ENCODE measurements at places on chromosomes 3 and 15.
A peak's percentile ranks its signal among the peaks of the same experiment; 100 is the strongest.

DNA sequence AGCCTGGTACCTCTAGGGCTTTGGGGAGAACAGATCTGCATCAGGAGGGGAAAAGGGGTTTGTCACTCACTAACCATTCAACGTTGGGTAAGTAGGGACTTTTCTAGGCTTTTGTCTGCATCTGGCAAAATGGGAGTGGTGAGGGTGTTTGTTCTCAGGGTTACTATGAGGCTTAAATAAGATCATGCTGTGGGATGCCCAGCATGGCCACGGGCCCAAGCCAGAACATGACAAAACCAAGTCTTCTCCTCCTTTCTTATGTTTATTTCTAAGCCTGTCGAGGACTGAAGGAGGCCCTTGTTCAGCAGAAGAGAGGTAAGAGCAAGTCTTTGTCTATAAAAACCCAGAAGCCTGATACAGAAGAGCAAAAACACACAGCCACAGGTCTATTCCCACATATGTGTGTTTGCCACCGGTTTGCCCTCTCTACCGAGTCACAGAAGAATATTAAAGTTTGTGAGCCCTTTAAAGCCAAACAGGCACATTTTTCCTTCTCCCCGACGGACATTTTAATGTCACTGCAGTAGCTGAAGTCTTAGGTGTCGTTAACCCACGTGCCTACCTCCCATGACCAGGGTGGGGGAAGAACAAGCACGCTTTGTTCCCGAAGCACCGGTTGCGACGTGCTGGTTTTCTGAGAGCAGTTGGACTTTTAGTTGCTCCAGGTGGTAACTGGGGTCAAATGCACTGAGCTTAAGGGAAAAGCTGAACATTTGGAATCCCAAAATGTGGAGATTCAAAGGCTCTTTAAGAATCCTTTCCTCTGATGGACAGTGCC, 72.1 kb downstream of the NOX5 start:
- no peak for DNase-seq

DNA sequence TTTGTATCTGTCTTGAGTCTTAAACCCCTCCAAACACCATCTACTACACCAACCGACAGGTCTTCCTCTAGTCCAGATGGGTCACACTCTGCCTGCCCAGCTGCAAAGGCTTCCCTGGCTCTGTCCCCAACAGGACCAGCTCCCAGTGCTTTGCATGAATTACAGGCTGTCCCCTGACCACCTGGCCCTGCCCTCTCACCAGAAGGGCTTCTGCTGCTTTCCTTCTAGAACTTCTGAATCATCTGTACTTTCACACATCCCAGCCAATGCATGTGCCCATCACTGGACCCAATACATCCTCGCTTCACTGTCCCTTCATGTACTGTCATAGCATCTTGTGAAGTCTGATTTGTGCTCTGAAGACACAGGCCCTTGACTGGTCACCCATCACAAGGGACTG, 53.6 kb downstream of the HOMER2 start:
- DNase-seq, result no peak

DNA sequence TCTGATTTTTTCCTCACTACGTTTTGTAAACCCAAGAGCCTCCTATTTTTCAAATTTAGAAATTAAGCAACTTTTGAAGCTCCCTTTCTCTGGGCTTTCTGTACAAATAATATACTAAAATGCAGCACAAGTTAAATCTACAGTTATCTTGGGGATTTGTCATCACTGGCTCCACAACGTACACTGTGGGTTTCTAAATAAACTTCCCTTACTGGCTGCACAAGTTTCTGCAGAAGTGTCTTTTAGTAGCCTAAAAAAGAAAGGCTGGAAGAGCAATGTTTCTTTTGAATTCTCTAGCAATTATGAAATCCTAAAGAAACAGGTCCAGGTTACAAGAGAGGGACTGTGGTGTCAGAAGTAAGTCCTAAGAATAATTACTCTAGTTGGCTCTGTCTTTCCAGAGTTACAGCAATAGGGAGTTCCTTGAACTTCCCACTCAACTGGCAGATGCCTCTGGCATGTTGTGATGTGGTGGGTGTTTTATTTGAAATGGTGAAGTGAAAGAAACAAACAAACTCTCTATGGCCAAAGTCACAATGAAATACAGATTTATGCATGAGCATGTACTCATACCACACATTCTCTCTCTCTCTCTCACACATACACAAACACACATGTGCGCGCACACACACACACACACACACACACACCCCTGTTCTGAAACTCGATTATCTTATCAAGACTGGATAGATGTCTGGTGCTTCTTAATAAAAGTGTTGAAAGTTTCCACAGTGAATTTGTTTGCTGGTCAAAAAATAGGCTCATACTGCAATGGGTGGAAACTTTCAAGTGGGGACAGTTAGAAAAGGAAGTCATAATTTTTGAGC, 198.2 kb downstream of the SSR3 start:
- no peak for DNase-seq

DNA sequence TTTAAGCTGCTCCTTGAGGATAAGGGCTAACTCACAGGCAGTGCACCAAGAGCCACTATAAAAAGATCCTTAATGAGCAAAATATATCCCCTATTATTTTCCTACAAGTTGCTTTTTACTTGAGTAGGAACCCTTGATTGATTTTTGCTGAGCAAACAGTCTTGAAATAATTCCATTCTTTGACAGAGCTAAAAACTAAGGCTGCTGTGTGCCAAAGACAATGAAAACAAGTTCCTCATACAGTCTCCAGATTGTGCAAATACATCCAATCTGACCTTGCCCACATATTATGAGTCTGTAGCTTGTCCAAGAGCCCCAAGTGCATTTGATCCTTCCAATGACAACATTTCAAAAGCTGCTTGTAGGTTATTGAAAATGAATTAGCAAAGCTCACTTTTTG, 15.0 kb downstream of the PRKAR2A start:
- no peak for DNase-seq

DNA sequence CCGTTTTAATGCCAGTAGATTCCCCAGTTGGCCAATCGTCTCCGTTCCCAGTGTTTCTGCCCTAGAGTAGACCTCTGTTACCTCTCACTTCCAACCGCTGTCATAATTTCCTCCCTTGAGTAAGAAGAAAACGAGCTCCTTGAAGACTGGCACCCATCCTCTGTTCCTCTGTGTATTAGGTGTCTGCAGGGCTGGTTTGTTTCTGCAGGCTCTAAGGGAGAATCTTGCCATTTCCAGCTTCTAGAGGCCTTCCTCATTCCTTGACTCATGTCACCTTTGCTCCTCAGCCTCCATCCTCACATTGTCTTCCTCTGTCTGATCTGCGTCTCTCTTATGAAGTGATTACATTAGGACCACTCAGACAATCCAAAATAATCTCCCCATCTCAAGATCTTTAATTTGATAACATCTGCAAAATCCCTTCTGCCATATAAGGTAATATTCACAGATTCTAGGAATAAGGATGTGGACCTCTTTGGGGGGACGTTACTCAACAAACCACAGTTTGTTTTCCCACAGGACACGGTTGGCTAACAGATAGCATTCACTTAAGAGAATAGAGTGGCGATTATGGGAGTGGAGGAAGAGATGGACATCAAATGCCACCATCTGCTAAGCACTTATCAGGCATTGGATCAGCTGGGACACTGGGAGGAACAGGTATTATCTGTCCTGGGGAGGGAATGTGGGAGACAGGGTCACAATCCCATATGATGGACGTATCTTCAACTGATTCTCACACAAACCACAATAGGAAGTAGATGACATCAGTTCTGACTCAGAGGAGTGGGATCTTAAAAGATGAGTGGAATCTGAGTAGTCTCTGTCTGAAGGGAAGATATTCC, 17.1 kb downstream of the ARHGAP31 start:
- no peak for DNase-seq

GRCh38 chr3:102941786-102942185, 507.0 kb downstream of the ZPLD1 start:
- DNase-seq, result no peak

DNA sequence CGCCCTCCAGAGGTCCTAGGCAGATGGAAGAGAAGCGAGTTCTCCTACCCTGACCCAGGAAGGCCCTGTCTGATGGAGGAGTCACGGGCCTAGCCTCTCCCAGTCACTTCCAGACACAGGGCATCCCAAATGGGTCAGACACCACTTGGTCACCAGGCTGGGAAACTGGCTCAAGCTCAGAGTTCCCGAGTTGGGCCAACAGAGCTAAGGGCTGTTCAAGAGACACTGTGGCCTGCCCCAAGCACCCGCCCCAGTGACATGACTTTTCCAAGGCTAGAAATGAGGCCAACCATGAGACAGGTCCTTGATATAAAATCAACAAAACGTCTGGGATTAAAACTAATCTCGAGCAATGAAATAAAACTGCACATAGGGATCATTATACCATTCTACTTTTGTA, 113.8 kb downstream of the IQSEC1 start:
- DNase-seq, result no peak

DNA sequence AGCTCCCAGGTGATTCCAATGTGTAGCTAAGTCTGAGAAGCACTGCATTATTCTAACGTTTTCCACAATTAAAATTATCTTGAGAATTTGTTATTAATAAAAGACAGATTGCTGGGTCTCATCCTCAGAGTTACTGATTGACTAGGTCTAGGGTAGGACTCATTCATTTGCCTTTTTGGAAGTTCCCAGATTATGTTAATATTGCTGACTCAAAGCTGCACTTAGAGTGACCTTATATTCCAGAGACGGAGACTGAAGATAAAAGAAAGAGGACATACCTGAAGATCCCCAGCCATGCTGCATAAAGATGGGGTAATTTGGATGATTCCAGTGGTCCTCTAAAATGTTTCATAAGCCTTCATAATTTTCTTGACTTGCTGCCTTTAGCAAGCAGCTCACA, 81.8 kb downstream of the PLSCR2 start:
- no peak for DNase-seq

- DNase-seq, result no peak
Observed at GRCh38 chr3:128267541-128267940, 114.3 kb downstream of the EEFSEC start.

DNA sequence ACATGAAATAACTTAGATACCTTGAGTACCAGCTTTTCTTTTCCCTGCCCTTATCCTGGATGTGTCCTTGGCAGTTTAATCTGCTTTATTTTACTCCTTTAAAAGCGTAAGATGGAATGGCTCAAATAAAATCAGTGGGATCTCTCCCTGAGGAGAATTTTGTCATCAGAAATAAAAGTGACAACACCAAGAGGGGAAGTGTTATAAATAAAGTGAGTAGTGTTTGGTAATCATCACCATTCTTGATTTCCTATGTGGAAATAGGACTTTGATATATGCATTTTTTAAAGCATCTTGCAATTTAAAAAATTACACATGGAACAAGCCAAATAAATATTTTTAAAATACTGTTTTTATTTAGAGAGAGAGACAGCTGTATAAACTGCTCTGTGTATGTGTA, 76.5 kb downstream of the MBNL1 start:
- no peak for DNase-seq

- no peak for DNase-seq
Observed at GRCh38 chr3:55440104-55440708, 46.9 kb downstream of the WNT5A start.

DNA sequence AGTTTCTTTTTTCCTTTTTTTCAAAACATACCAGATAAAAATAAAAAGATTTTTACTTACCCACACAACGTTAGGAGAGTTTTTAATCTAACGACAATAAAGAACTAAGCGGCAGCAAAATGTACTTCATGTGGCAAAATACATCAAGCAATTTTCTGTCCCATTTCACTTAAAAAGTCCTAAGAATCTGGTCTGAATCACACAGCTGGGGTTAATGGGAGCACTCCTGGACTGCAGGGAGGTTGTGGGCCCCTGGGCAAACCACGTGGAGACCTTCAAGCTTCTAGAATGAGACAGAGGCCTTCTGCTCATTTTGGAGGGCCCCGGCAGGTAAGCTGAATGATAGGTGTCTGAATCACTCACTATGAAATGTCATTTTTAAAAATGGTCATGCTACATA, 193.8 kb downstream of the RORA start:
- no peak for DNase-seq

GRCh38 chr3:43087249-43087776, 18.6 kb downstream of the POMGNT2 start:
- DNase-seq, result no peak

- DNase-seq, result no peak
Observed at GRCh38 chr3:80688814-80689213, 921.0 kb upstream of the ROBO1 start.

GRCh38 chr3:38586546-38587520, 62.7 kb downstream of the SCN5A start:
- no peak for DNase-seq

- DNase-seq, result no peak
Observed at GRCh38 chr3:10883478-10884234, 67.6 kb downstream of the SLC6A11 start.

GRCh38 chr3:129623447-129624118, 17.1 kb upstream of the PLXND1 start:
- DNase-seq, result no peak

- peak; percentile 52 for DNase-seq
Observed at GRCh38 chr15:92848852-92849598, 51.1 kb upstream of the CHD2 start.

DNA sequence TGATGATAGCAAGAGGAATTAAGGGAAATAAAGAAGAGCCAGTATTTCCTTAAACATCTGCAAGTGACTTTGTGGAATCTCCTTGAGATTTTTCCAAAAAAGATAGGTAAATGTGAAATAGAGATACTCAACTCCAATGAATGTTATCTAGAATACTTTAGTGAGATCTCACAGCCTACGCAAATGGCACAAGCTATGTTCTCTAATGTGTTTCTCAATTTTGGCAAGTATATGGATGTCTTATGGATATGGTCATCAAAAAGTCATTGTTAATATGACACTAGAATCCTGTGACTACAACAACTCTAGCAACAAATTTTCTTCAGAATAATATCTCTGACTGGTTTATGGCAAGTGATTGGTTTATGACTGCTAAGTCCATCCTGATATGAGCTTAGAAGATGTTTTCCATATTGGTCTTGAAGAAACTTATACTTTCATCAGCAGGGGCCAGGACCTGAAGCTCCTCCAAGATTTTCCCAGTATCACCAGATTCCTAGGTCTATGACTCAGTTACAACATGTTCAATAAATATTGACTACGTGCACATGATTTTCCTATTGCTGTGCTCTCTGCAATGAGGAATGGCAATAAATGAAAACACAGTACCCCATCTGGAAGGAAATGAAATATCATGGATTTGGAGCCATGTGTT, 170.9 kb upstream of the THBS1 start:
- DNase-seq, result no peak

DNA sequence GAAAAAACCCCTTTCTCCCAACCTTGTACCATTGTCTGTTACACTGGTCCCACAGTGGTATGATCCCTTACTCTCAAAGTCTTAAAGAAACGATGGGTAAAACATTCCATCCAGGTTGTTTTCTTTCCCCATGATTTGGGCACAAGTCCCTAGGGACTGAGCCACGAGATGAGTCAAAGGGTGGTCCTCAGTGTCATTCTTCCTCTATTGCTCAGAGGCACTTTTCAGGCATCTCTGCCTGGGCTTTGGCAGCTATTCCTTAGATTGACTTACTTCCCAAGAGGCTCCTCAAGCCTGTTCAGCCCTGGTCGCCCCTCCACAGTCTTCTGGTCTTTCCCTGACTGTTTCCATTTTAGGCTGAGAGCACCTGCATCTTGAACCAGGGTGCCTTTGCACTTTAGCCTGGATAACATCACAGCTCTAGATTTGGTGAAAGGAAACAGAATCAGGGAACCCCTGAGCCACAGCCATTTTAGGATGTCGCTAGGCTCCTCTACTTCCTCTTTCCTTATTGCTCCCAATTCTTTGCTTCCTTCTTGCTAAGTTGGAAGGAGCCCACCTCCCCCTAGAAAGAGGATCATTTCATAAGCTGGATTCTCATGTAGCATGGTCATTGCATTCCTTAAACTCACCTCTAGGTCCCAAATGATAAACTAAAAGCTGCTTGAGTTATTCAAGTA, 131.0 kb upstream of the TPRG1 start:
- DNase-seq, result no peak

Measured in CD4-positive, alpha-beta T cell treated with Interferon gamma for 1 hour (primary cell).